Tibial nerve (tissue), 4 donors: ENCODE measurements at places on chromosomes 7 and 10. TPM values are rescaled to one million over a fixed set of nuclear protein-coding genes. Genes with fewer than 3 reads are reported as not detected.

The PKD1L1 gene
- 1.0 TPM for total RNA-seq

The OPN4 gene
- not detected for total RNA-seq

The OPN1SW gene
- total RNA-seq = not detected

GRCh38 chr10:122152544-122152943 lies 118.6 kb upstream of the BTBD16 start:
- peak; percentile 89 for DNase-seq

The CTTNBP2 gene
- total RNA-seq = 18.6 TPM

GRCh38 chr10:73338801-73339368 lies 19.8 kb downstream of the CFAP70 start:
- DNase-seq = no peak

DNA sequence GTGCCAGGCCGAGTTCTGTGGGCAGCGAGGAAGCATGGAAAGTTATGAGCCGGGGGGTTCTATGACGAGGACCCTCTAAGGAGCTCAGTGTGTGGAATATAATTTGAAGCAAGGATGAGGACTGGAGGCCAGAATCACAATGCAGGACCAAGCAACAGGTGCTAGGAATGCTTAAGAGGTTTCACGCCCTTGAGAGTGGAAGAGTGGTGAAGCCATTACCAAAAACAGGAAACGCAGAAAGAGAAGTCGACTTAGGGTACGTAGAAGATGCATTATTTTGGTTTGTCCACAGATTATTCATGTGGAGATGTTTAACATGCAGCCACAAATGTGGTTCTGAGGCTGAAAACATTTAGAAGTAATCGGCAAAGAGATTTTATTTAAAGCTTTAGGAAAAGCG lies 78.7 kb downstream of the PIP4K2A start:
- DNase-seq = no peak

GRCh38 chr7:39615350-39615975 lies 7.9 kb upstream of the RALA start:
- no peak for DNase-seq

GRCh38 chr7:137462074-137462715 lies 118.7 kb upstream of the PTN start:
- no peak for DNase-seq

The UFSP1 gene
- 13.3 TPM for total RNA-seq

DNA sequence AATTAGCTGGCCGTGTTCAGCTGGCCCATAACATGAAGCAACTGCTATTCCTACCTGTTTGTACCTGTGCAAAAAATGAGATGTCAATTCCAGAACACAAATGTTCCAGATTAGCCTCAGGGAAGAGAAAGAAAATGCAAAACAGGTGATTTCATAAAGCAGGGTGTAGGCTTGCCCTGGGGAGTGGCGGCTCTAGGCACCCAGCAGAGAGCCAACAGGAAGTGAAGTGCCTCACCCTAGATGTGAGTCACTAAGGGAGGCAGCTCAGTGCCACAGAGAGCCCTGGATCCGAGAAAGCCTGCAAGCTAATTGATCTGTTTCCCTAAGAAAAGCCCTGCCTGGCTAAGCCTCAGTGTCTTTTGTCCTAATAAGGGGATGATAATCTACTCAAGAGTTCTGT lies 240.0 kb downstream of the ARHGAP21 start:
- no peak for DNase-seq

GRCh38 chr10:4758256-4758655 lies 67.8 kb upstream of the AKR1E2 start:
- no peak for DNase-seq

The TMEM248 gene
- 110 TPM for total RNA-seq

- no peak for DNase-seq
Observed at GRCh38 chr10:14837003-14837756, 657 bp downstream of the CDNF start.

DNA sequence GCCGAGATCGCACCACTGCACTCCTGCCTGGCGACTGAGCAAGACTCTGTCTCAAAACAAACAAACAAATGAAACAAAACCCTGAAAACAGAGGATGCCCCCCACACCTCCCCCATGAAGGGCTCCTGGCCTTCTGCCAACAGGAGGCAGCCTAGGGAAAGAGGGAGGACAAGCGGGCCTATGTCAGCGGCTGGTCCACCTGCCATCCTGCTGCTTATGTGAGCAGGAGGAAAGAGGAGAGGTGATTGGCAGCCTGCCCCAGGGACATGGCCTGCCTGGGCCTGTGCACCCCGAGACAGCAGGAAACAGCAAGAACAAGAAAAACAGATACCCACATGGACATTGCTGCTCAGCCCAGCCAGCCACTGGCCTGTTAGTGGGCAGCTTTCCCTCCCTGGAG lies 9.1 kb upstream of the ZNF316 start:
- DNase-seq = no peak
